NCI-H2029 treated with DMSO at 0.1 percent for 48 hours (cell line): ENCODE measurements at places on chromosomes 4 and X.

- DNase-seq, result no peak
These were observed 1.6 kb downstream of the APBB2 start for GRCh38 chr4:41212616-41213203.

GRCh38 chr4:169293343-169294176 lies 22.8 kb upstream of the SH3RF1 start:
- no peak for DNase-seq

- no peak for DNase-seq
These were observed at the start of gene ADH1C for GRCh38 chr4:99352602-99353537. ADH1C (minus strand) TSS chr4:99352746; CDS start chr4:99352675, 71 bp downstream.

DNA sequence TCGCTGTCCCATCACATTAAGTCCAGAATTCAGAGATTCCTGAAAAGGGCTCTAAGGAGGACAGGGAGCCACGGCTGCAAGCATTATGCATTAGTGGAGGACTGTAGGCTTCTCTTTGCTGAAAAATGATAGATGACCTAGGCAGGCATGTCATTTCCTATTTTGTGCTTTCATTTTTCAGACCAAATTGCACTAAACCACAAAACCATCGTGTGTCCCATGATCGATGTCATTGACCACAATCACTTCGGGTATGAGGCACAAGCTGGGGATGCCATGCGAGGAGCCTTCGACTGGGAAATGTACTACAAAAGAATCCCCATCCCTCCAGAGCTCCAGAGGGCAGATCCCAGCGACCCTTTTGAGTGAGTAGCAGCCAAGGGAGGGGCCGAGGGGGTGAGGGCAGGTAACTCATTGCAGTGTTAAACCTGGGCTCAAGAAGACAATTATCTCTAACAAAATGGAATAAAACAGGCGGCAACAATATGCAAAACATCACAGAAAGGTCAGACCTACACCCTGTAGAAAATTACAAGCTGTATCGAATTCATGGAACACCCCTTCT lies 355.2 kb upstream of the GALNT7 start:
- DNase-seq, result no peak

DNA sequence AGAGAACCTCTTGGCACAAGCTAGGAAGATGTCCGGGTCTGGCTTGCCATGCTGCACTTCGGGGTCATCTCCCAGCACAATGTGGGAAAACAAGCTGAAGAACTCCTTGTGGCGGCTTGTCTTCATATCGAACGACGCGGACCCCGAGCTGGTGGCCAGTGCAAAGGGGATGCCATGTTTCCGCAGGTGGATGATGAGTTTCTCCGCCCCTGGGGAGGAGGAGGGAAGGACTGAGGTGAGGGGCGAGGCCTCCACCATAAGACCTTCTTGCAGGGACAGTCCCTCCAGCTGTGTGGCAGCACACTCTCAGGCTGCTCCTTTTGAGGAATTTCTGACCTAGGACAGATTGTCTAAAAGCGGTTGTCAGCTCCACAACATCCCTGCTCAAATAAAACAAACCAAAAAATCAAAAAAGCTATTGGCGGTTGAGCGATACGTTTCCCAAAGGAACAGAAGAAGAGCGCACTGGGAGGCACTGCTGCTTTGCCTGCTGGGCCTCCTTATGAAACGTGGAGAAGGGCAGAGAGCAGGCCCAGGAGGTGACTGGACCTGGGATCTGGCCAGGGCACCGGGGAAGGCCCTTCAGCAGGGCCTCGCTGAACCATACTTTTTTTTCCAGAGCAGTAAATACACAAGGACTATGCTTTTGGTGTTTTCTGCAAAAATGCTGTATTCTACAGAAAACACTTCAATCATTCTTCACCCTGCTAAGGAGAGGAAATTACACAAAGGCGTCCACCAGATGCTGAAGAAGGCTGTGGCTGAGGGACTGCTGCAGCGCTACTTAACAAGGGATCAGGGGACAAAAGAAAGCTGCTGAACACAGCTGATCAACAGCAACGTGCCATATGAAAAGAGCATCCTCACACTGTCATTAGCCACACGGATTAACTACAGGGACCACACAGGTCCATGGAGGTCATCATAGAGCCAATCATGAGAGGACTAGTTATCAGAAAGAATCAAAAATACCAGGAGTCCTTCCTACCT lies 70.0 kb upstream of the STS start:
- no peak for DNase-seq
